Stimulated activated CD4-positive, alpha-beta T cell treated with anti-CD3 and anti-CD28 coated beads, Interleukin-2, amount 100 ng/mL, for 4 hours (primary cell): ENCODE measurements at places on chromosomes 13 and 19.

- no peak for DNase-seq
Observed at GRCh38 chr13:40979232-40979631, 39.9 kb downstream of the ELF1 start.

DNA sequence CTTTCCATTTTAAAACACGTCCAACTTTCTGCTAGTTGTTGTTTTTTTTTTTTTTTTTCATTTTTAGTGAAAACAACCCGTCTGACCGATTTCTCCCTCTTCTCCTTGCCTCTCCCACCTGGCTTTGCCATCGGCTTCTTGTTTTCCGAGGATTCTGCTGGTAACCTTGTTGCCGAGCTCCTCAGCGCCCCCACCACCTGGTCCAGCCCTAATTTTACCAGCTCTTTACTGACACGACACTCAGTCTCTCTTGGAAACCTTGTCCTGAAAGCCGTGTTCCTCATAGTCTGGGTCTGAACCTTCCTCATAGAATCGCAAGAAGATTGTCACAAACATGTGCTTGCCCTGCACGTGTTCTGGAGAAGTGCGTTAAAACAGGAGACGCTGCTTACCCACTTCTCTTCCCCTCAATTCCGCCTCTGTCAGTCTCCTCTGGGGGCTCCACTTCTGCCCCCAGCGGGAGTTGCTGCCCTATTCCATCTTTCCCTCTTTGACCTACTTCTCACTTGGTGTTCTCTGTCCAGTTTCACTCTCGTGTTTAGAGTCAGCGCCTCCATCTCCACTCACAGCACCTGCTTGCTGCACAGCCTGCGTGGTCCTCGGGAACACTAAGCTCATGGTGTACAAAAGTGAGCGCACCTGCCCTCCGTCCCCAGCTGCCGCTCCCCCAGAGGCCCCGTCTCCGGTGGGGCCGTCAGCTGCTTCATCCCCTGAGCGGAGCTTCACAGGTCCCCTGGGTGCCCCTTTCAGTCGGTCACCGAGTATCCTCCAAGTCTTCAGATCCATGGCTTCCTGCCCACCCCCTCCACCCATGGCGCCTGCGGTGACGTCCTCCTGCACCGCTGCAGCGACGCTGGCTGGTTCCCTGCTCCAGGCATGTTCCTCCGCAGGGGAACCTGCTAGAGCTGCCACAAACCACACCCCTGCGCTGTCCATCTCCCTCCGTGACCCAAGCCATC, 65.1 kb downstream of the TM9SF2 start:
- DNase-seq, result no peak

- DNase-seq, result no peak
Observed at GRCh38 chr13:34587576-34587975, 354.5 kb upstream of the NBEA start.

DNA sequence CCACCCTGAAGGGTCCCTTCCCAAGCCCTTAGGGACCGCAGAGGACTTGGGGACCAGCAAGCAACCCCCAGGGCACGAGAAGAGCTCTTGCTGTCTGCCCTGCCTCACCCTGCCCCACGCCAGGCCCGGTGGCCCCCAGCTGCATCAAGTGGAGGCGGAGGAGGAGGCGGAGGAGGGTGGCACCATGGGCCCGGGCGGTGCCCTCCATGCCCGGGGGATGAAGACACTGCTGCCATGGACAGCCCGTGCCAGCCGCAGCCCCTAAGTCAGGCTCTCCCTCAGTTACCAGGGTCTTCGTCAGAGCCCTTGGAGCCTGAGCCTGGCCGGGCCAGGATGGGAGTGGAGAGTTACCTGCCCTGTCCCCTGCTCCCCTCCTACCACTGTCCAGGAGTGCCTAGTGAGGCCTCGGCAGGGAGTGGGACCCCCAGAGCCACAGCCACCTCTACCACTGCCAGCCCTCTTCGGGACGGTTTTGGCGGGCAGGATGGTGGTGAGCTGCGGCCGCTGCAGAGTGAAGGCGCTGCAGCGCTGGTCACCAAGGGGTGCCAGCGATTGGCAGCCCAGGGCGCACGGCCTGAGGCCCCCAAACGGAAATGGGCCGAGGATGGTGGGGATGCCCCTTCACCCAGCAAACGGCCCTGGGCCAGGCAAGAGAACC, 1.5 kb downstream of the EGLN2 start:
- DNase-seq, result no peak

- DNase-seq, result no peak
Observed at GRCh38 chr13:46207828-46208227, 3.9 kb upstream of the LRRC63 start.

GRCh38 chr13:91762957-91763356, 364.5 kb downstream of the GPC5 start:
- DNase-seq, result no peak

GRCh38 chr19:17296273-17296672, 7.0 kb downstream of the ABHD8 start:
- DNase-seq, result no peak

DNA sequence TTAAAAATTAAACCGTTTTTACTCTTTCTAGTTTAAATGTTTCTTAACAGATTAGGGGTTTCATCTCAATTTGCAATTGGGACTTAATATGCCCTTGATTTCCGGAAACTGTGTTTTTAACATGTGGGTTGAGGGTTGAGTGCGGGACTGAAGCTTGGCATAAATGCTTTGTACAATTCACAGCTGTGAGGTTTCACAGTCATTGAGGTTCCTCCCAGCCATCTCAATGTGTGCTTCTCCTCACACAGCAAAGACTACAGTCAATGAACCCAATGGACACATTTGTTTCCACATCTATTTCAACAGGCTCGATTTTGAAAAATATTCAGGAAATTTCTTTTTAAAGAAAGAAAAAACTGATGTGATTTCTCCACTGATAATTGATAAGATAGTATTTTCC, 328.6 kb downstream of the TBC1D4 start:
- DNase-seq, result no peak

DNA sequence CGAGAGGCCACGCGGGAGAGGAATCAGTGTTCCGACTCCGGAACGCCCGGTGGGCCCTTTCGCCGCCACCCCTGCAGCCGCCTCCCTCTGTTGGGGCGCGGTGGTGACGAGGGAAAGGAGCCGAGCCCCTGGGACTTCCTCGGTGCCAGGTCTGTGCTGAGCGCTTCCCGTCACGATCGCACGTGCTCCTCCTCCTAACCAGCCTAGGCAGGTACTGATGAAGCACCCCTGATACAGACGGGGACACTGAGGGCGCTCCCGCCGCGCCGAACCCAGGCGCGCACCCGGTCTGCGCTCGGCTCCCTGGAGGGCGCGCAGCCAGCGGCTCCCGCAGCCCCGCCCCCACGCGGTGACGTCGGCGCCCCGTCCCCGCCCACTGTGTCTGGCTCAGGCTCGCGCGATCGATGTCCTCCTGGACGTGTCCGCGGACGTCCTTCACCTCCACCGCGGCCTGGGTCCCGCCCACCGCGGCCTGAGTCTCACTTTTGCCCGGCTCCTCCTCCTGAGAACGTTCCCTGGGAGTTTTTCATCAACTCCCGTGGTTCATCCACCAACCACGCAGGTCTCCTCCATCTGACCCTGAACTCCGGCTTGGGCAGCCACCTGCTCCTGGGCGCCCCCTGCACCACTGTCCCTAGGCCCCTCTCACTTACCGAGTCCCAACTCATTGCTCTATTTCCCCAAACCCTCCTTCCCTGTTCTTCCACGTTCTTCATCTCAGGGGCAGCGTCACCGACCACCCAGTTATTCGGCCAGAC, 2.6 kb upstream of the KLK15 start:
- peak; percentile 62 for DNase-seq

DNA sequence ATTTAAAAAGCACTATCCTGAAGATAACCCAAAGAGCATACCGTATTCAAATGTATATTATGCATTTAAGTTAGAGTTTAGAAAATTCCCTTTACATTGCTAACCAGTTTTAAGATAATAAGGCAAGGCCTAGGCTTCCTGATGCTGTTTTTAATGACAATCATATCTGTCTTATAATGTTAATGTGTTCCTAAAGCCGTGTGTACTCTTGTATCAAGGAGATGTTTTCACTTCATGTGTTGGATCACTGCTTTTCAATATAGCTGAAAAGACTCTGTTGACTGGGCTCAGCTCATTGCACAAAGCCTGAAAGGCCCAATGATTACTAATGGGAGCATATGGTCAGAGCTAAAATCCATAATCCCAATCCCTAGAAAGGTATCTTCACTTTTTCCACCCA, 81.6 kb downstream of the DACH1 start:
- DNase-seq, result no peak

GRCh38 chr13:85738696-85739320, 60.4 kb downstream of the SLITRK6 start:
- DNase-seq, result no peak

DNA sequence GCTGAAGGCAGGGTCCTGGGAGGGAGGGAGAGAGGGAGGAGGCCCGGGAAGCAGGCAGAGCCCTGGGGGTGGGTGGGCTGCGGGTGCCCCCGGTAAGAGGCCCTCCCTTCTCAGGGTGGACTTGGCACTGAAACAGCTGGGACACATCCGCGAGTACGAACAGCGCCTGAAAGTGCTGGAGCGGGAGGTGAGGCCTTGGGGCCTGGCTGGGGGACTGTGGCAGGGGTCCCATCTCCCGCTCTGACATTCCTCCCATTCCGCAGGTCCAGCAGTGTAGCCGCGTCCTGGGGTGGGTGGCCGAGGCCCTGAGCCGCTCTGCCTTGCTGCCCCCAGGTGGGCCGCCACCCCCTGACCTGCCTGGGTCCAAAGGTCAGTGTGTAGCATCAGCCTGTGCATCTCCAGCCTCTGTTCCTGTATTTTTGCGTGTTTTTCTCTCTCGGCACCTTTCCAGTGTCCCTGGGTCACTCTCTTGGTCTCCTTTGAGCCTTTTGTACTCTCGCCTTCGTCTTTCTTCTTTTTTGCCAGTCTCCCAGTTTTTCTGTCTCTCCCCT, 53.4 kb downstream of the TRPM4 start:
- no peak for DNase-seq

- no peak for DNase-seq
Observed at GRCh38 chr13:77079902-77080413, 53.0 kb upstream of the FBXL3 start.

- DNase-seq, result no peak
Observed at GRCh38 chr13:111907341-111907880, 159.5 kb upstream of the SOX1 start.

GRCh38 chr13:20263393-20264044, 31.4 kb upstream of the GJB6 start:
- no peak for DNase-seq

GRCh38 chr13:50576156-50576555, 267.3 kb downstream of the DLEU7 start:
- DNase-seq, result no peak

DNA sequence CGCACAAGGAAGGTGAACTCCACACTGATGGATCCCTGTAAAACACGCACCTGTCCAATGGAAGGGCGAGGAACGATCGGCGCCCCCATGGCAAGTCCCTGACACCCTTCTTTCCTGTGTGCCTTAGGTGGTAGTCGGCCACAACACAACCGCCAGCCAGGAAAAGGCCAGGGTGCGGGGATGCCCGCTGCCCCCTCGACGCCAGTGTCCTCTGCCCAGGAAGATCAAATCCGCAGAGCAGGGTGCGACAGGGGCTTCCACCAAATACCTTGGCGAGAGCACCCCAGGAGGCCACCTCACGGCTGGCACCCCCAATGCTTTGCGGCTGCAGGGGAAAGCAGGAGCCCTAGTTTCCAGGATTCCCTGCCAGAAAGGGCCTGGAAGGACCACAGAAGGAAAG, 91.2 kb downstream of the ZNF254 start:
- no peak for DNase-seq

GRCh38 chr19:39139305-39139874, 13.8 kb downstream of the PAK4 start:
- DNase-seq, result no peak

- no peak for DNase-seq
Observed at GRCh38 chr13:69280399-69280798, 827.2 kb upstream of the ATXN8OS start.

DNA sequence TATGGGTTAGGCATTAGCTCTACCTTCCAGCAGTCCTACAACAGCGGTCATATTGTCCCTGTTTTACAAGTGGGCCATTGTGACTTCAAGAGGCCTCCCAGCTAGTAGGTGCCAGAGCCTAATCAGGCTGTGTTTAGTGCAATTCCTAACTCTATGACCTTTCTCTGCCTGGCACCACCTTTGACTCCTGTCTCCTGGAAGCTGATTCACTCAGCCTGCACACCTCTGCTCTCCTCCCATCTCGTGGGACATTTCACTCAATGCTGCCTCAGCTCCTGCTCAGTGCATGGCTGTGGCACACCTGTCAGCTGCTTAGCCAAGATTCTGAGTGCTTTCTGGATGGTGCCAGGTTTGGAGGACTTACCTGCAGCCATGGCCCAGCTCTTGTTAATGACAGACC, 9.5 kb upstream of the GJB6 start:
- DNase-seq, result no peak

DNA sequence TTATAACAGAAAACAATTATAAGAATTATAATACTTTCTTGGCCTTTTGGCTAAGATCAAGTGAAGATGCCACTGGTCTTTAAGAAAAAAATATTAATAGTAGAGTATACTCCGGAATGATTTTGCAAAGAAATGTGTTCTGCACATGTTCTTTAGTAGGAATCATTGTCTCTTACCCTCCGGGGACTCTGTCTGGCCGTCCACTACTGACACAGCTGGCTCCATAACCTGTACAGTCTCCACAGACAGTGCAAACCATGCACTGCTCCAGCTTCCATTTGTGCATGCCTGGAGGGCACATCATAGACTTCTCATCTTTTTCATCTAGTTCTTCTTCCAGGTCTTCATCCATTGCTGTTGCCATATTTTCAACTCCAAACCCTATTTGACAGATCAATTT, 75.9 kb downstream of the MYCBP2 start:
- no peak for DNase-seq

- DNase-seq, result no peak
Observed at GRCh38 chr19:12783849-12784393, 7.4 kb upstream of the JUNB start.

DNA sequence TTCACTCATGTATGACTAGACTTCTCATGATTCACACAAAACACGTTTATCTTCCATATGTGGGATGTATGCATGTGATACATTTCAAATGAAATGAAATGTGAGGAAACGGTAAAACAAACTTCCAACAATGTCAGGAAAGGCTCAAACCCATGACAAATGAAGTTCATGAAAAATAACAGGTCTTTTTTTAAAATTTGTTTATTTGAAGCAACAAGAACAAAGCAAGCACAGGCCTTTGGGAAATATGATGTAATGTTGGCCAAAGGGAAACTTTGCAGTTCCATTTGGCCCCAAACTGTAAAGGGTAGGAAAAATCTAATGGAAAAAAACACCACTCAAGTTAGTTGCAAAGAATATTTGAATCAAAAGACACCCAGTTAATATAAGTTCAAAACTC, 463.8 kb upstream of the ARGLU1 start:
- DNase-seq, result no peak

DNA sequence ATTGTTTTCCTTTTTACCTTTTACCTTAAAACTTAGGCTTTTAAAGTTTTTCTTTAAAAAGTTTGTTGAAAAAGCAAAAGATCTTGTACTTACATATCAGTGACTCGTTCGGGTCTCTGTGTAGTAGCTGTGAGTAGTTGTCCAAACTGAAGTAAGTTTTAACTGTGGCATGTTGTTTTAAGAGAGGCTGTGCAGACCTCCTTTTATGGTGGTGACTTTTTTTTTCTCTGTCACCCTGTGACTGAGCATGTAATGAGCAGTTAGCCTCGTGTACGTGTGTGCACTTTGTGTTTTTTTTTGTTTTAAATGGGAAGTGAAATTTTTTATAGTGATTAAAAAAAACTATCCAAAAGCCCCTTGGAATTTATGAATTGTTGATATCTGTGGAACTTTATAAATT, at the start of gene GPR183:
TSS of gene GPR183 (minus strand) at position 153 of the 400 bp plus-strand sequence. CDS start 11,254 bp downstream, outside the sequence.
- no peak for DNase-seq

GRCh38 chr19:900043-900301, 6.7 kb downstream of the RNU6-9 start:
- DNase-seq, result no peak
